Suppressor macrophage (primary cell): ENCODE measurements at places on chromosomes 5 and 9.

DNA sequence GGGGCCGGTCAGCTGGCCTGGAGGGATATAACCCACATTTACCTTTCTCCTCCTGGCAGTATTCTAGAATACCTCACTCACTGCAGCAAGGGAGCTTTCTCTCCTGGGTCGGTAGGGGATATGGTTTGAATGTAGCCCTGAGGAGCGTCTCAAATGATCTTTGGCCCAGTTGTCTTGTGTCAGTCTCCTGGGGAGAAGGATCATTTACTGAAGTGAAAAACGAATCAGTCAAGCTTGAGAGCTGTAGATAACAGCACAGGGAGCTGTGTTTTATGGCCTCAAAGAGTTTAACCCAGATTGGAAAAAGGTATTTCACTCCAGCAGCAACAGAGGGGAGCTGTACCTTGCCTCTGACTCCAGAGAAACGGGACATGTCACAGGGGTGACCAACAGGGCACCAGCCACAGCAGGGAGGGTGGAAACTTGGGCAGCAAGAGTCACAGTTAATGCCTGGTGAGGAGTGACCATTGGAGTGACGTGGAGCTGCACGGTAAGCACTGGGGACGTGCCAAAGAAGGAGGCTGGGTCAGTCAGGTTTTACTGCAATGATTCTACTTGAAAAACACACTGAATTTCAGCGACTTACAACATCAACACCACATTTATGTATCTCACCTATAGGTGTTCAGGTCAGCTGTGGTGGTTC, 29.8 kb upstream of the ZFR start:
- no peak for DNase-seq

DNA sequence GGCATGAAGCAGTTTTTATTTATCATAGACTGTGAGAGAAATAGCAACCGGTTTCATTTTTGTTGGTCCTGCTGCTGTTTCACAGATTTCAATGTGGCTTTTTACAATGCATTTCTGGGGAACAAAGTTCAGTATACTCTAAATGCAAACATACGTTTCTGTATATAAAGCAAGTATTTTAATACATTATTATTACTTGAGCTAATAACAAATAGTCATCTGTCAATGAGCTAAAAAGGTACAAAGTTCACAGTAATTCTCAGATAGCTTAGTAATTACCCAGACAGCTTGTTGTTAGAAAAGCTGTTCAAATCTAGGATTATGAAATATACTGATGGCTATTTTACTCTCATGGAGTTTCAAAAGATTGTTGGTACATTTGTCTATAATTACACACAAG, 50.8 kb downstream of the PBX3 start:
- no peak for DNase-seq

- no peak for DNase-seq
Measured at GRCh38 chr9:9949978-9950377, 662.8 kb downstream of the PTPRD start.

DNA sequence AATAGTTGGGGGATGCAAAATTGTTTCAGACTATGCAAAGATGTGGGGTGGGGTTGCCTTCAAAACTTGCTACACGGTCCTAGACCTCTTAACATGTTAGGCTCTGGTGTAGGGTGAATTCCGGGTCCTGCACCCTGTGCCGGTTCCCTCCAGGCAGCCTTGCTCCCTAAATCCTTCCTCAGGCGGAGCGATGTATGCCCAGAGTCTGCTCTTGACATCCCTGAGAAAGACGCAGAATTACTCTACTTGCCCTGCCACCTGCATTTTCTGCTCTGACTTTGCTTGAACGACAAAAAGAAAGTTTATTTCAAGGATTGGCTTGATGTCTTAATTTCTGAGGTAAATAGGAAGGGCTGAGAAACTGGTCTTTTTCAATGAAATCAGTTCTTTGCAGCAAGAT, 691 bp downstream of the THBS4 start:
- DNase-seq: no peak

DNA sequence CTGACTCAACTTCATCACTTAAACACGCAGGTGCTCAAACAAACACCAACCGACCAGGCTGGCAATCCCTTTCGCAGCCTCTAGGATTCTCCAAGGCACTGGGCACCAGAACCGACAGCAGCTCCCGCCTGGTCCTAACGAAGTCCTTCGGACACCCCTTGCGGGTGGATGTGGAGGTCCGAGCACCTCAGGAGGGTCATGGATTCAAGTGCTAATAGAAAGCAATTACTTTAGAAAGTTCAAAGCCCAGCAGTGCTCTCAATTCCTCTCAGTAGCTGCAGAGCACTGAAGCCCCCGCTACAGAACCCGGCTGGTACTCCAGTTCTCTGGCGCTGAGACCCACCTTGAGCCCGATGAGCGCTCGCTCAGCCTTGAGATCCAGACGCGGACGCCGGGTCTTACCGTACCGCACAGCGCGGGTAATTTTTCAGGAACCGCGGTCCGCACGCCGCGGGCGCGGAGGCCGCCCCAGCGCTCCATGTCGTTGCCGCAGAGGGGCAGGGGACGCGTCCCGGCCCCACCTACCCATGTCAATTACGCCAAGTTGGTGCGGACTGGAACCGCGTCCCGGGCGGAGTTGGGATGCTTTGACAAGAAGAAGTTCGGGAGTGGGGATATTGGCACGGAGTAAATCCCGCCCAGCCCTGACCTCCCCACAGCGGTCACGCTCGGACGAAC, 638 bp downstream of the MARCHF3 start:
- peak; percentile 74 for DNase-seq

DNA sequence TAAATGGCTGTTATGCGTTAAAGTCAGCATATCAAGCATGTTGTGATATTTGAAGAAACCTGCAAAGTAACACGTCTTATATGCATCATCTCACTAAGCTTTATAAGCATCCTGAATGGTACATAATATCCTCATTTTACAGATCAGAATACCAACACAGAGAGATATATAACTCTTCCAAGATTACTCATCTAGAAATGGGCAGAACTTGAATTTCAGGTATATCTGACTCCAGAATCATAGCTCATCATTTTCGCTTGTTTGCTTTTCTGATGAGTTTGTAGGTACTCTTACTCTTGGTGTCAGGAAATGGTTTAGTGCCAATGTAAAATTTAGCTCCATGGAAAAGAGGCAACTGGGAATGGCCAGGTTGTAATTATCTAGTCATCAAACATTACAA, 232.3 kb upstream of the ANKH start:
- DNase-seq: no peak
